ELF-1 (cell line): ENCODE measurements at places on chromosomes 5 and 9.

GRCh38 chr5:16382047-16382446 lies 83.6 kb downstream of the ZNF622 start:
- DNase-seq: no peak

- no peak for DNase-seq
Observed at GRCh38 chr5:175383350-175383749, 60.6 kb downstream of the DRD1 start.

DNA sequence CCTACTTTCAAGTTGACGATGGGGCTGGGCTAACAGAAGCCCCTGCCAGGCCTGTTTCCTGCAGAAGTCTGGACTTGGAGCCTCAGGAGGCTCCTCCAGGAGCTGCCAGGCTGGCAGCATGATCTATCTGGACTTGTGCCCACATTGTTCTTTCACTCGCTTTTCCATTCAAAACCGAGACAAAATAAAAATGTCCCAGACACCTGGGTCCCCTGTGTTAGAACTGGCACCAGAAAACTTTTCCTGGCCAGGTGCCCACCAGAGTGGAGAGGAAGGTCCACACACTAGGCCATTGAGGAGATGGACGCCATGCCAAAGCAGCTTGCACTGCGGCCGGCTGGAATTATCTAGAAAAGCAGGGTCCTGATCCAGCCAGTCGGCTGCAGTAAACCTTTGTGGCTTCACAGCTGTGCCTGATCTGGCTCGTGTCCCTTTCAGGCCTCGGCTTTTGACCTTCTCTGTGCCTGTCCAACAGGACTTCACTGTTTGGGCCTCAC lies 78.2 kb downstream of the GCNT1 start:
- DNase-seq: no peak

- no peak for DNase-seq
Observed at GRCh38 chr9:100056561-100056960, 42.2 kb downstream of the ERP44 start.

DNA sequence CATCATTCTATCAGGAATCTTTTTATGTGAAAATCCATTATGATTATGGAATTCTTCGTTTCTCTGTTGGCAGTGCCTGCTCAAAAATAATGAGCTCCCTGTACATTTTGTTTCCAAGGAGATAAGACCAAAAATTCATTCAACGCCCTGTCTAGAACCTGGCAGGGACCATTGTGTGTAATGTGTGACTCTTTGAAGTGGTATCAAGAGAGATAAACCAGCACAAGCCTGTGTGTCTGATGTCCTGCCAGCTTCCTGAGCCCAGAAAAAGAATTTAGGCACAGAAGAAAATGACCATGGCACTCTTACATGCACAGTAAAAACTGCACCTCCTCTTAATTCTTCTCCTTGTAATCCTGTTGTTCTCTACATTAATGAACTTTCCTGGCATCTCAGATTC lies 177.4 kb downstream of the SAXO1 start:
- no peak for DNase-seq

DNA sequence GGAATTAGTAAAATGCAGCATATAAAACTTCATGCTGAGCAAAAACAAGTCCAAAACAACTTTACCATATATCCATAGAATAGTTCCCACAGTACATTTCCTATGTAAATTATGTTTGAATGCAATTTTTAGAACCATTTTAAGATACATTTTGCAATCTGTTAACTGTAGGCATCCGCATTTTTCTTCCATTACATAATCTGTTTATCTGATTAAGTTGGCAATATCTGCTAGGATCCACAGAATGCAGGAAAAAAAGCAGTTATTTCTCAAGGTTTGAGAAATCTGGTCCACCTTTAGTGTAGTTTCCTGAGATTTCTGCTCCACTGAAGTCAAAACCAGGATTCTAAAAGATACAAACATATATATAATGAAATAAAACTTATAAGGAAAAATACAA lies 6.2 kb downstream of the NUDCD2 start:
- no peak for DNase-seq

DNA sequence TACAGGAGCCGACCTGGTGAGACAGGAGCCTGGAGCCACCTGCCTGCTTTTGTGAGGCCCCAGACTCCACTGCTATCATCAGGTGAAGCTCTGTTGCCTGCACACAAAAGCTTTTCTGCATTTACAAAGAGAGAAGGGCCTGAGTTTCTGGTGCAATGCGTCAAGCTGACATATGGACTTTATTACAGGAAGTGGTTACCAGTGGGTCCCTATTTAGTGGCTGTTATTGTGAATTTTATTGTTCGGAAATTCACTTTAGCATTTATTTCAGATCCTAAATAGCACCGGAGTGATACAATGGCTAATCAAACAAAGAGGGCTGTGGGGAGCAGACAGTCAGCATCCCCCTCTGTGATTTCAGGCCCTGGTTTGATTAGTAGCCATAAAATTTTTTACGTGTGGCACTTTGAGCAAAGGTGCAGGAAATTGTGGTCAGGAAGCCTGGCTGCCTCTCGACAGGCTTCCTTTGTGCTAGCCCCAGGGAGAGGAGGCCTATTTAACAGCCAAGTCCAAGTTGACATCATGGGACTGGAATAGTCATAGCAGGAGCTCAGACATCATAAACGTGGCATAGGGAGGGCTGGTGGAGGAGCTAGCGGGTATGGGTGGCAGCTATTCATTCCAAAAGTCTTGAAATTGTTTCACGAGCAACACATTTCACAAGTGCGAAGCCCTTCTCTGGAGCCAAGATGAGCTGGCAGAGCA lies 8.4 kb downstream of the TGFBI start:
- DNase-seq: no peak

DNA sequence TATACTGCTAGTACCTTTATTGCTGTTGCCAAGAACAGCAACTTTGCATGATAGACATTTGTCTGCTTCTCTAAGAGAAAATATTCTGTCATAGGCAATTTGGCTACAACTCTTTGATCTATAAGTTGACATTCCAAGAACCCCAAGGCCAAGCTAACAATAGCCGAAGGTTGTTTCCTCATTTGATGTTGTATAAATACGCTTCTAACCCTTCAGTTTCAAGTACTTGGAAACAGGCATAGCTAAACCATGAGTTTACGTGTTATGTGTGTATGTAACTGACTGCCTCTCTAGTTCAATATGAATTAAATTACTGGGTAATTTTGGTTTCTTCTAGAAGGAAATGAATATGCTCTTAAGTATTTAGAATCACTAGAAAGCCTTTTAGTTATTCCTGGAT lies 1034.0 kb downstream of the TLE4 start:
- DNase-seq: no peak

DNA sequence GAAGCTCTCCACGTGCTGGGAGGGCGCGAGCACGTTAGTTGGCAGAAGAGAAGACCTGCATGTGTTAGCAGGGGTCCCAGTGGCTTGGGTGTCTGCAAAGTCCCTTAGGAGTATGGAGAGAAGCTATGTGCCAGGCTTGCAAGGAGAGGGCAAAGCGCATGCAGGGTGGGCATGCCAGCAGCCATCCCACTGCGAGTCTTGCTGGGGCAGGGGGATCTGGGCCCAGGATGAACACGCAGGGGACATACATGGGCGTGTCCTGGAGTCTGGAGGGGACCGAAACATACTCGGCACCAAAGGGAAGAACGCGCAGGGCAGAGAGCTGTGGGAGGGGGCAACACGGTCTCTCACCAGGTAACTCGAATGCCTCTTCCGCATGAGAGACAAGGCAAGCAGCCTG lies 43.6 kb upstream of the IPPK start:
- DNase-seq: no peak

GRCh38 chr5:143685246-143685815 lies 126.6 kb upstream of the HMHB1 start:
- no peak for DNase-seq

- no peak for DNase-seq
Observed at GRCh38 chr9:93096811-93097382, 880 bp downstream of the CARD19 start.

DNA sequence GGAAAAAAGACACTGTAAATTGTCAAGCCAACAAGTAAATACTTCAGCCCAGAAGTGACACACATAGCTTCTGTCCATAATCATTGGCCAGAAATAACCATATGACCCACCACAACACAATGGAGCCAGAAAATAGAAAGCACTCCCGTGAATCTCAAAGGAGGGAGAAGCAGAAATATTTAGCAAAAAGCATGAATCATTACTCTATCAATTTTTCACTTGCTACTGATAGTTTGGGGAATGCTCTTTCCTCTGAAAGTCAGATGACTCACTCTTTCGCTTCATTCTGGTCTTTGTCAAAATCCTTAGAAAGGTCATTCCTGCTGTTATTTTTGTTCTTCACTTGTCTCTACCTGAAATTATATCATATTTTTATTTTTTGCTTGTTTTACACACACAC lies 312.6 kb downstream of the TMEM232 start:
- no peak for DNase-seq

GRCh38 chr5:56814361-56814962 lies 887 bp upstream of the MAP3K1 start:
- DNase-seq: peak; percentile 68

DNA sequence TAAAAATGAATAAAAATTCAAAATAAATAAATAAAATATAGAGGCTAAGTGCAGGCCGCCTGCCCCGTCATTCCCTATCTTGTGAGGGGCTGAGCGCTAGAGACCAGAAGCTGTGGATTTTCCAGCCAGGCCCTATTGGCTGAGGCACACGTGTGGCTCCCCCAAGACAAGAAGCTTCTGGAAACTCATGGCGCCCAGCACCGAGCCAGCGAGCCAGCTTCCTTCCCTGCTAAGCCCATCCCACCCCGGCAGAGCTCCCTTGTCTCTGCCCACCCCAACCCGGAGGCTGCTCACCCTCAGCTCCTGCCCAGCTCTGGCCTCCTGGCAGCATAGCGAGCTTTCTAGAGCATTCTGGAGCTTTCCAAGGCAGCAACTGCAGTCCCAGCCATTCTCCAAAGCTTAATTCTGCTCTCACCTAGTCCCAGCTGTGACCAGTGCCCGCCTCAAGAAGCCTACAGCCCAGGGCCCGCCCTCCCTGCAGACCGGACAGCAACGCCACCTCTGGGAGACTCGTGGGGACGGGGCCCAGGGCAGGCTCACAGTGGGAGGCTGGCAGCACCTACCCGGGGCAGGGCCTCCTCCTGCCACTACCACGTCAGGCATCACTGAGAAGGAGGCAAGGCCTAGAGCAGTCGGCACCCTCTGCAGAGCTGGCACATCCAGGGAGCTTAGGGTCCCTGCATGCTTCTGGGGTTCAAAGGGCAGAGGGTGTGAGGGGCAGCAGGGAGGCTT lies 23.2 kb upstream of the TMEM250 start:
- DNase-seq: no peak

DNA sequence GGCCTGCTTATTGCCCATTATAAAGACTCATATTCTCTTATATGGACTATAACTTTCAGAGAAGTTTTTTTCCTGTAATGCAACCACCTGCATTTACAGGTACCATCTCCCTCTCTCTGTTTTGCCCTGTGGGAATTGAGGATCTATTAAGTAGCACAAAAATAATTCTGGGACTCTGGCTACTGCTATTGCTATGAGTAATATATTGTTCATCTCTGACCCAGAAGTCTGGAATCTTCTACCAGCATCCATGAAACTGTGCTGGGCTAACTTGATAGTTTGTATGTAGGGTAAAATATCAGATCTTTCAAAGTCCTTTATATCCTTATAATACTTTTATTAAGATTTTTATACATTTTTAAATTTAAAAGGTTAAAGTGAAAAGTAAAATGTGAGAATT lies 607.2 kb downstream of the EFNA5 start:
- DNase-seq: no peak

DNA sequence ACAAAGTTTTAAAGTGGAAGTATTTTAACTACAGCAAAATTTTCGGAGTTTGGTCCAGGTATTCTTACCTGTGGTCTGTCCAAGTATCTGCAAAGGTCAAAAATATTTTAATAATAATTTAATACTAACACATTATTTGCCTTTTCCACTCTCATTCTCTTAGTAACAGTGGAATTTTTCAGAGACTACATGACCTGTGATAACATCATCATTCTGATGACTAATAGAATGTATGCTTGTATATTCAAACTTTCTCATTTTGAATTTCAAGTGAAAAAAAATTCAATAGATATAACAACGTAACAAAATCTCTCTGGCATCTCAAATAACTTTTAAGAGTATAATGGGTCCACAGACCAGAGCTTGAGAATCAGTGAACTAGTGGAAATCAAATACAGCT lies 78.3 kb downstream of the FBXL17 start:
- DNase-seq: no peak

DNA sequence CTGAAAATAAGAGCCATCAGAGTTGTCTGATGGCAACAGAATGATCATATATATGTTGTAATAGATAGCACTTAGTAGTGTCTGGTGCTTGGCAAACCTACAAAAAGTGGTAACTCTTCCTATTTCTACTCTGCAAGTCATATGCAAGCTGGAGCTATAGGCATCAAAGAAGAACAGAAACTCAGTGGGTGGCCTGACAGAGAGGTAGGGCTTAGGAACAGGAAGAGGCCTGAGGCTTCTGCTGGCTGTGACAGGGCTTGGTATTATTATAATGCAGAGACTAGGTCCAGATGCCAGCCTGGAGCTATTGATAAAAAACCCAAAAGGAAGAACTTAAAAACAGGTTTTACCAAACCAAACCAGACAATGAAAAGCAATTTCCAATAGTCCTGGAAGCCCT lies 4.4 kb upstream of the DIAPH1 start:
- DNase-seq: peak; percentile 91

DNA sequence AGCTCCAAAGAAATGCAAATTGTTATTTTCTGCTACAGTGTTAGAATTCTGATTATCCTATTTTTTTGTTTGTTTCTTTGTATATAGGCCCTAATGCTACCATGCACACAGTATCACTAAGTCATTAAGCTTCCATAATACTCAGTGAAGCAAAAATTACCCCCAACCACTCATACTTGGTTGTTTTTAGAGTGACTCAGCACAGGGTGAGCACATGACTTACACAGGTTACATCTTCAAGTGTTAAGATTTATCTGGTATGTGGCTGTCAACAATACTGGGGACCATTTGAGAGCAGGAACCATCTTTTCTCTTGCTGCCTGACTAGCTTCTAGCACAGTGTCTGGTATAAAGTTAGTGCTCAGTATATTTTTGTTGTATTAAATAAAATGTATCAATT lies 255.8 kb upstream of the SLC24A2 start:
- DNase-seq: no peak
